ENCODE measurements at places on chromosomes 11 and 22. TPM values are rescaled to one million over a fixed set of nuclear protein-coding genes. Genes with fewer than 3 reads are reported as not detected.

GRCh38 chr11:120224361-120224760 lies 13.5 kb downstream of the OAF start:
- peaks cover 35% of the 10 kb centered on the region for H3K27me3 ChIP-seq
- H3K27ac ChIP-seq = no peak overlapping the region

GRCh38 chr11:121210445-121211080 lies 82.0 kb upstream of the SC5D start:
- H3K27ac ChIP-seq = no peak overlapping the region
- H3K4me1 ChIP-seq = no peaks in the 10 kb centered on the region
- H3K27me3 ChIP-seq = no peaks in the 10 kb centered on the region
- no peak overlapping the region for H3K4me3 ChIP-seq
- no peak for DNase-seq

DNA sequence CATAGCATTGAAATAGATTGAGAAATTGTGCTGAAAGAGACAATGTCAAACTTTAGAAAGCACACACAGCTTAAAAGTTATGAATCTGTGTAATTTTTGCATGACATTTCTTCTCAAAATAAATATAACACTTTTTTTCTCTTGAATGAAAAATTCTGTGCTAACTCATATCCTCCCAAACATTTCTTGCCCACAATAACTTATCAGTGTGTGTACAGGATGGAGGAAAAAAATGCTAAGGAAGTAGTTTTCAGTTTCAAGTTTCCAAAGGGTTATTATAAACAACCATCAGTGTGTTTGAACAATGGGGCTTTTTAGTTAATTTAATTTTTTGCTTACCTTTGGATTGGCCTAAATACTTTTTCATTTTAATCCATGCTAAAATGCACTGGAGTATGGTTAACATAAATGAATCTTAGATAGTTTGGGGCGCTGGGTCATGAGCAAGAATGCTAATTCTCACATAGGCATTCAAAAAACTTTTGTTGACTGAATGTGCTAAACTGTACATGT lies 82.9 kb upstream of the ARHGAP20 start:
- H3K4me1 ChIP-seq = peaks cover 3% of the 10 kb centered on the region
- no peaks in the 10 kb centered on the region for H3K27me3 ChIP-seq
- H3K27ac ChIP-seq = no peak overlapping the region
- H3K4me3 ChIP-seq = no peak overlapping the region

- H3K27ac ChIP-seq = no peak overlapping the region
- DNase-seq = no peak
- H3K4me1 ChIP-seq = no peaks in the 10 kb centered on the region
- H3K4me3 ChIP-seq = no peak overlapping the region
- H3K36me3 ChIP-seq = no peaks in the 10 kb centered on the region
These were observed 21.2 kb downstream of the SCGB1A1 start for GRCh38 chr11:62439785-62440602.

- H3K27ac ChIP-seq = no peak overlapping the region
- no peak for DNase-seq
- no peak overlapping the region for H3K4me3 ChIP-seq
- no peaks in the 10 kb centered on the region for H3K4me1 ChIP-seq
- peaks cover 3% of the 10 kb centered on the region for H3K36me3 ChIP-seq
These were observed 251.3 kb upstream of the CCDC179 start for GRCh38 chr11:23111527-23111926.

DNA sequence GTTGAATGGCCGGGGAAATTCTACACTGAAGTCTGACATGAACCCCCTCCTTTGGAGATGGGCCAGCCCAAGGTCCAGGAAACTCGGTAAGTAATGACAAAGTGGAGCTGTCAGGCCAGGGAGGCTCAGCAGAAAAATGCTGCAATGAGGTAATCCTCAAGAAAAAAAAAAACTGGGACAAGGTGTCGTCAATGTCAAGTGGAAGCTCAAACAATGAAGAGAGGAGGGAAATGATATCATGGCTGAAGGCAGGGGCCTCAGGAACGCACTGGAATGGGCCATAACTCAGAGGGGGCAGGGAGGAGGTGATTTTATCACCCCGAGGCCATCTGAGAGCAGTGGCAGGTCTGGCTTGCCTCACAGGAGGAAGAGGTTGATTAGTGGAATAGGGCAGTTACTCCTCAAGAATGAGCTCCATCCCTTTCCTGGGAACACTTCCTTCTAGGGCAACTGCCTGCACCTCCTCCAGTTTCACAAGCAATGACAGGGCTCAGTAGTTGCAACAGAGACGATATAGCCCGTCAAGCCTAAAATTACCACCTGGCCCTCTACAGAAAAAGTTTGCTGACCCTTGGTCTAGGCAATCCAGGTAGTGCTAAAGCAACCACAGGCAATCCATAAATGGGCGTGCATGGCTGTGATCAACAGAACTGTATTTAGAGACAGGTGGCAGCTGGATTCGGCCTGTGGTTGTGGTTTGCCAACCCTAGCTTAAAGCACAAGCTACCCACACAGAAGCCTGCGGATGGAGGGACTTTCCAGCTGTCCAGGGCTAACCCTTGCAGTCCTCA lies 65.2 kb downstream of the FBXO7 start:
- no peaks in the 10 kb centered on the region for H3K36me3 ChIP-seq
- peaks cover 7% of the 10 kb centered on the region for H3K4me1 ChIP-seq
- no peak overlapping the region for H3K27ac ChIP-seq
- H3K4me3 ChIP-seq = no peak overlapping the region
- DNase-seq = no peak
- H3K27me3 ChIP-seq = no peaks in the 10 kb centered on the region

DNA sequence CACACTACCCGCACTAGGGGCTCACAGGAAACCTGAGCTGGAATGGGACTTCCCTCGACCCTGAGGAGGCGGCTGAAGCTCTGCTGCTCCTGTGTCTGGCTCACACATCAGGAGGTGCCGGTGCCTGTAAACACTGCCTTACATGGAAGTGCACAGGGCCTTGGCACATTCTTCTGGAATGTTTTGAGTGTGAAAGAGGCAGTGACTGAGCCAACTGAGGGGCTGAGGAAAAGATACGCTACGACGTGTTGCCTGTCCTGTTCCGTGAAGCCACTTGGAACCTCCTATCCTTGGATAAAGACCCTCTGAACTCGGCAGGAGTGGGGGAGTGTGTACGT lies 10.5 kb downstream of the TXN2 start:
- H3K27me3 ChIP-seq = no peaks in the 10 kb centered on the region
- no peaks in the 10 kb centered on the region for H3K36me3 ChIP-seq
- no peaks in the 10 kb centered on the region for H3K4me1 ChIP-seq
- no peak overlapping the region for H3K27ac ChIP-seq
- no peak for DNase-seq
- H3K4me3 ChIP-seq = no peak overlapping the region

- no peak overlapping the region for H3K27ac ChIP-seq
- H3K36me3 ChIP-seq = no peaks in the 10 kb centered on the region
- no peaks in the 10 kb centered on the region for H3K27me3 ChIP-seq
These were observed 1.7 kb upstream of the THRSP start for GRCh38 chr11:78061921-78062311.

The SHISAL1 gene
- total RNA-seq = 5.7 TPM

DNA sequence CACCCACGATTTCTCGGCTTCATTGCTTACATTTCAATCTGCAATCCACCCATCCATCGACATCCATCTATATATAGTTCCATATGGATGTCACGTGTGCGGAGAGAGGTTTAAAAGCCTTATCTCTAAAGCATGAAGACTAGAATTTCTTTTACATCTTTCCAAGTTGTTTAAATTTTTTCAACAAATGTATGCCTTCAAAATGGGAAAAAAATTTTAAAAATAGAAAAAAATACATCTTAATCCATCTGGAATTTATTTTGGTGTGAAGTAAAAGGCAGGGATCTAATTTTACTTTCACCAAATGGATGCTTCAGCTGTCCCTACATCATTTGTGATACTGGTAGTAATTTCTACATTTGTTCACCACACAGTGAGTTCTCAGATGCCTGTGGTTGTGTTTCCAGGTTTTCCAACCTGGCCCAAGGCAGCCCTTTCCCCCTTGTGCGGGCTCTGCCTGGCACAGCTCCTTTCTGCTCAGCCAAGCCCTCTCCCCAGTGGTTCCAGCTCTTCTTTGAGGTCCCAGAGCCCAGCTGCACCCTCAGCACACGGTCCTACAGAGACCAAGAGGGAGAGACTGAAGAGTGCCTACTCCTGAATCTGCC lies 37.6 kb upstream of the KLHL35 start:
- peaks cover 45% of the 10 kb centered on the region for H3K4me1 ChIP-seq
- DNase-seq = no peak
- H3K4me3 ChIP-seq = no peak overlapping the region
